Fibroblast of mammary gland (primary cell): ENCODE measurements at places on chromosomes 5 and 9.

DNA sequence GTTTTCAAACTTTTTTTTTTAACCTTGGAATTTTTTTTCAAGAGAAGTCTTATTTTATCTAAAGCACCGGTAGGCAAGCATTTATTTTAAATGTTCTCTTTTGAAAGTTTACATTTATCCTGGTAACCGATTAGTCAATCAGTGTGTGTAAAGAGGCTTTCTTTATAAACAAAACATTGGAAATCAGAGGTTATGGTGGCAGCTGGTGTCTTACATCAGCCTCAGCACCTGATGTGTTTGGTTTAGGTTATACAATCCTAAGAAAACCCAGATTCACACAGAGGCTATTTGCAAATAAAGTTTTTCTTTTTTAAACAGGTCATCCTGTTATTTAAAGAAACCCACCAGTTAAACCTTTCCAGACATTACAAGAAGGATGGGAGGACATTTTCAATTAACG, 173.3 kb upstream of the GDNF start:
- no peak for DNase-seq

DNA sequence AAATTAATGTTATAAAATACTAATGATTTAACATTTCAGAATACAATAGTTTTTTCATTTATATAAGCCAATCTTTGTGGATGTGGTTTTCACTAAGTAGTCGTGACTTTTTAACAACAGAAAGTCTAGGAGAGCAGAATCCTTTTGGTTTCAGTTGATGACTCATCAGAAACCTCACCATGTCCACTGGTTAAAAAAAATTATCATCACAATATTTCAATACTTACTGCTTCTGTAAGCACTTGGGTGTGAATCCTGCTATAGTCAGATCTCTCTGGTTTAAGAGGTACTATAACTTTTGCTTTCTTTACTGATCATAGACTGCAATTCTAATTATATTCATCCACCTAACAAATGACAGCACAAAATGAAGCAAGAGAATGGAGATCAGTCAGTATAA, 77.2 kb downstream of the MRPS30 start:
- peak; percentile 8 for DNase-seq

- no peak for DNase-seq
Observed at GRCh38 chr5:135974021-135974600, 19.3 kb upstream of the LECT2 start.

GRCh38 chr5:80035839-80036238, 691 bp downstream of the THBS4 start:
- DNase-seq = no peak

DNA sequence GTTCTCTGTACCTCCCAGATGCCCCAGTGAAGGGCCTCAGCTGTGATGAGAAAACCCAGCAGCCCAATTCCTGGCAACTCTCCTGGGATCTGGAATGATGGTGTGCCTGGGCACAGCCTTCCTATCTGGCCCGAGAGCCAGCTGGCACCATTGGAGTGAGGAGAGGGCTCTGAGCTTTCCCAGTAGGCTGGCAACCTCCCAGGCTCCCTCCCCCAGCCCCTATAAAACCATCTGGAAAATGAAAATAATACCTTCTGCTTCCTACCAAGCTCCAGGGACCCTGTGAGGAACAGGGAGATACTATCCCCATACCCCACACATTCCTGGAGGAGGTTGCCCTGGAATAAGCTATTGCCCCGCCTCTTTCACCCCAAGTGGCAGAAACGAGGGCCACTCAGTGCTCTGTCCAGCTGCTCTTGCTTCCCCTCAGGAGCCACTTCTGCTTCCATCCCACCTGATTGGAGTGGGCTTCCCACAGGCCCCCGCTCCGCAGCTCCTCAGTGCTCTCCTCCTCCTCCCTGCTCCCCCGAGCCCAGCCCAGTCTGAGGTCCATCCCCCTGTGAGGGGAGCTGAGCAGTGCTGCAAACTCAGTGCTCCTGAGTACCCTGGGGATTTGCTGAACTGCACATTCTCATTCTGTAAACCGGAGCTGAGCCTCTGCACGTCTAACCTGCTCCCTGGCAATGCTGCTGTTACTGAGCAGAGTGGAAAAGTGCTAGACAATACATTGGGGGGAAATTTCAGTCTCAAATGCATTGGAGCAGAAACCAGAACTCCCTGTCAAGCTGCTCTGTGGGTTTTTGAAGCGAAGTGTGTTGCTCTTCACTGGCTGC, 74.7 kb downstream of the THBS4 start:
- DNase-seq = no peak

GRCh38 chr9:98883276-98883675, 60.4 kb upstream of the COL15A1 start:
- DNase-seq = no peak

DNA sequence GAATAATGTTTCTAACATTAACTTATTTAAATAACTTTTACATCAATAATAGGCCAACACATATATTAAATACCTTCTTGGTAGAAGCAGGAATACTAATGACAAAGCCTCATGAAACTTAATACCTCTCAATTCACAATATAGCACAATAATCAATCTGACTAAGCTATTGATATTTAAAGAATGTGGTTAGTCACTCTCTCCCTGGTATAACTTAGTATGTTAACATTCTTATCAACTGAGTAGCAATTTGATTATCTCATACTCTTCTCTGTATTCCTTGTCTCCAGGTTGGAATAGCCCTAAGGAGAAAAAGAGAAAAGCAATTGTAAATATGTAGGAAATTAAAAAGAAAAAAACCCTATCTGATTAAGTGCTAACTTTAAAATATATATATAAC, 4.9 kb upstream of the PGGT1B start:
- peak; percentile 36 for DNase-seq

DNA sequence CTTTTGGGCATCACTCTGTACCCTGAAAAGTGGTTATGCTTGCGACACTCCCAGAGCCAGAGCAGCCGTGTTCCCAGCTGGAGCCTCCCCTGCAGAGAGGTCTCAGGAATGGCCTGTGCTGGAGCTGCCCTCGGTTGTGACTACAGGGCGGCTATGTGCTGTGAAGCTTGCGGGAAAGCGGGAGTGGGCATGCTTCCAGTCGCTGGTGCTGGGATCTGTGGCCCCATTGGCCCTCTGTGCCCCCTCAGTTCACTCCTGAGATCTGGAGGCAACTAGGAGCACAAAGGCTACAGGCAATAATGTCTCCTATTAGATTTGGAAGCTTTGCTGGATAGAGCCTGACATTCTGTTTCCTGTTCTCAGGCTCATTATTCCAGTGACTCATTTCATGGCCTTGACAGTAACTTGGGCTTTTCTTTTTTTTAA, 56.9 kb downstream of the GPR107 start:
- DNase-seq = peak; percentile 49

- DNase-seq = no peak
Observed at GRCh38 chr9:75438716-75439115, 350.4 kb downstream of the OSTF1 start.

GRCh38 chr9:115921301-115921700, 232.3 kb upstream of the PAPPA start:
- peak; percentile 91 for DNase-seq

DNA sequence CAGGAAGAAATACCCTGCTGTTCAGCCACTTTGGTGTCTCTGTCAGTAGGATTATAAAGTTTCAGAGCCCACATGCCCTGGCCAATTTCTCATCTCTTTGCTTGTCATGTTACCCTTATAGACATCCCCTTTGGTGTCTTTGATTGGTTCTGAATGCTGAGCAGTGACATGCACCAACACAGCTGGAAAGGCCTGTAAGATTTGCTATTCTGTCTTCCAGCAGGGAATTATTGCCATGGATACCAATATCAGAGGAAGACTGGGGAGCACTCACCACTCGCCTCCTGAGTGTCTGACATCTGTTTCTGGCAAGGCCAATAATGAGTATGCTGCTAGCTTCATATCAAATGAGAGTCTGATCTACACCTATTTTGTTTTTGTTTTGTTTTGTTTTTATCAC, 34.4 kb downstream of the RAB3C start:
- DNase-seq = no peak

DNA sequence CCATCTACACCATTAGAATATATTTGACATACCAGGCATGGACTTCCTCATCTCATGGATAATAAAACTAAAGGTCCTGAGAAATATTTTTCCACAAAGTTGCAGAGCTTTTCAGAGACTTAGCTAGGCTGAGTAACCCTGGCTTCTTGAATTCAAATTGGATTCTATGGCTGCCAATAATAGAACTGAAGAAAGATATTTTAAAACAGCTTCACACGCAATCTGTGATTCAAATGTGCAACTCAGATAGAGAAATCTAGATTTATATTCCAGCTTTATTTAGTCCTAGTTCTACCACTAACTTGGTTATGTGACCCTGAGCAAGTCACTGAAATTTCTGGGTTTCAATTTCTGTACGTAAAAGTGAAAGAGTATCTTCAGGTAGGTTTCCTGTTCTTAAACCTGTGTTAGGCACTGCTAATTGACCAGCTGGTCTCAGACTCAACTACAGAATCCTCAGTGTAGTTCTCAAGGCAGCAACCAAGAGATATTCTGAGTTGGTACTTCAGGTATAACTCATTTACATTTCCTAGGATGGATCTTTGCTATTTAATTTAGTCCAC, 235.3 kb downstream of the GABRB2 start:
- no peak for DNase-seq

DNA sequence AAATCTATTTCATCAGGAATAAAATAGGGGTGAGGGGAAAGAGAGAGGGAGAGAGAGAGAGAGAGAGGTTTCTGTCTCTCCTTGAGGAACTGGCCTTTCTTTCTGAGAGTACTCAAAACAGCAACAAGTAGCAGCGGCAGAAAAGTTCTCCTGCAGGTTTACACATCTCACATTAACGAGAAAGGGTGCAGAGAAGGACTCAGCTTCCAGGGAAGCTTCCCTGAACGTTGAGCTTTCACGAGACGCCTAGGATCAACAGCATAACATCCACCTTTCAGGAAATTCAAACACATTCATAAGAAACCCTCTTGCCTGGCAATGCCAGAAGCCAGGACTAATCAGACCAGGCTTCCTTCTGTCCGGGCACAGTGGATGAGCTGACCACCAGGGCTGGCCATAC, 162.9 kb downstream of the ZDHHC21 start:
- DNase-seq = no peak

GRCh38 chr5:42912184-42912798, 100.6 kb upstream of the SELENOP start:
- peak; percentile 66 for DNase-seq

GRCh38 chr5:159435855-159436254, 105.6 kb upstream of the IL12B start:
- DNase-seq = no peak

DNA sequence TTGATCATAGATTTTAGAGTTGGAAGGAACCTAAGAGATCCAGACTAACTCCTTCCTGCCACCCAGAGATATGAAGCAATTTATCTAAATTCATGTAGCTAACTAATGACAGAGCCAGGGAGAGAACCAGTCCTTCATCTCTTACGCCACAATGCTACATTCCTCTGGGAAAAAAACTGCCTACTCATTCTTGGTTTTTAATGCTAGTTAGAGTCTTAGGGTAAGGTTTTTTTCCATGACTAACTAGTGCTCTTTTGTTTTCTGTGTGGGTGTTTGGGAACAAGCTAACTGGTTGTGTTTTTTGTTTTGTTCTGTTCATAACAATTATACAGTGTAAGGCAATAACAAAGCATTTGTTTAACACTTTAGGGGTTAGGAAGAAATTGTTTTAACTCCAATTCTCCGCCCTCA, 52.4 kb downstream of the SLC44A1 start:
- DNase-seq = peak; percentile 98

DNA sequence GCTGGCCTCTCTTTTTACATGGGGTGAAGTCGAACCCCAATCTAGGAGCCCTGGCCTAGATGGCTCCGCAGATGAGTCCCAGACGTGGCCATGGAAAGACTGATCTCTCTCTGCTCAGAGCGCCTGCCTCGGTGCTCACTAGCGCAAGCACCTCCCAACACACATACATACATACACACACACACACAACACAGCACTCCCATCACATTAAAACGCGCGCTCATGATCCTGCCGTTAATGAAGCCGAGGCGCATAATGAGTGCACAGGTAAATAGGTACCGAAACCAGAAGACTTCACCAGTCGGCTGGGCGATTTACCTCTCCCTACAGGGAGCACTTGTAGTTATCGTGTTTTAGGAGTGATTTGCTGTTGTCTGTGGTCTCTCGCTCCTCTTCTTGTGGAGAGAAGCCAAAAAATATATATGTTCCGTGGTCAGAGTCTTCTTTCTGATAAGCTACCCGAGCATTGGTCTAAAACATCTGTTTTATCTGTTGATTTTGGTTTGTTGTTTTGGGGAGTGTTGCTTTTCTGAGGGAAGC, 207.7 kb downstream of the MEF2C start:
- no peak for DNase-seq

DNA sequence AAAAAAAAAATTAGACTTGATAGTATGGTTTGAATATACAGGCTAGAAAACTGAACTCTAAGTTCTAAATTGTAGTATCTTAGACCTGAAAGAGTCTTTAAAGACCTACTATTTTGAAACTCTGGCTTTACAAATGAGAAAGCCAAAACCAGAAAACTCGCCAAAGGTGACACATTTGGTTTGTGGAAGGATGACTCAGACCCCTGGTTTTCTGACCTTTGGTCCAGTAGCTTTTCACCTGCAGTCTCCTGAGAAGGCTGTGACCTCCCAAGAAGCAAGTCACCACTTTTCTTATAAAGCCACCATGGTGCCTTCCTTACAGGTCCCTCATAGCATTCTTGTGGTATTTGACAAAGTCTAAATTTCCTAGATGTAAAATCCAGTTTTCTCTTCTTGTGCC, 102.1 kb upstream of the CEP78 start:
- no peak for DNase-seq

- no peak for DNase-seq
Observed at GRCh38 chr9:32956606-32957005, 44.8 kb downstream of the APTX start.

DNA sequence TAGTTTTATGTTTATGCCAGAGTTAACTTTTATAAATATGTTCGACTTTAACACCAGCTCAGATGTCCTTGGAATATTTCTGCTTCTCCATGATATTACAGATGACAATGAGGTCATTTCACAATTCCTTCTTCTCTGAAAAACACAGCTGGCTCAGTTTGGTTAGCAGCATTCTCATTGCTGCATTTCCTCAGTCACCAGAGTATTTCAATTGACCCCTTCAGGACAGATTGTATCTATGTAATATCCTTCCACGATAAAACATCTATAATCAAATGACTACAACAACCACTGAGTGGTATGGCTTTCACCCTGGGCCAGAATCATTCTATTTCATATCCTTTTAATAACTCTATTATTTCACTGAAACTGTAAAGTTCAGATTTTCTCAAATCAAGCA, 148.7 kb downstream of the OXCT1 start:
- no peak for DNase-seq

DNA sequence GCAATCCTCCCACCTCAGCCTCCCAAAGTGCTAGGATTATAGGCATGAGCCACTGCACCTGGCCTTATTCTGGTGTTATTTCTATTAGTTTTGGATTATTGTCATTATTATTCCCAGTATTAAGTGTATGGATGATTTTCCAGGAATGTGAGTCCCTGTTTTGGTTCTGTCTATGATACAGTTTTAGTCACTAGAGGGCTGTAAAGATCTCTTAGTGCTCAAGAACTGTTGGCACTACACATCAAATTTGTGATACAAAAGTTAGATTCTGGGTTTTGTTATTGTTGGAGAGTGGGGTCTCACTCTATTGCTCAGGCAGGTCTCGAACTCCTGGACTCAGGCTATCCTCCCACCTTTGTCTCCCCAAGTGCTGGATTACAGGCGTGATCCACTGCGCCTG, 12.1 kb downstream of the CCL28 start:
- peak; percentile 35 for DNase-seq
